ENCODE measurements at places on chromosomes 3 and 15.

- DNase-seq, result no peak
These were observed 405.3 kb upstream of the SUCLG2 start for GRCh38 chr3:68059628-68060152.

DNA sequence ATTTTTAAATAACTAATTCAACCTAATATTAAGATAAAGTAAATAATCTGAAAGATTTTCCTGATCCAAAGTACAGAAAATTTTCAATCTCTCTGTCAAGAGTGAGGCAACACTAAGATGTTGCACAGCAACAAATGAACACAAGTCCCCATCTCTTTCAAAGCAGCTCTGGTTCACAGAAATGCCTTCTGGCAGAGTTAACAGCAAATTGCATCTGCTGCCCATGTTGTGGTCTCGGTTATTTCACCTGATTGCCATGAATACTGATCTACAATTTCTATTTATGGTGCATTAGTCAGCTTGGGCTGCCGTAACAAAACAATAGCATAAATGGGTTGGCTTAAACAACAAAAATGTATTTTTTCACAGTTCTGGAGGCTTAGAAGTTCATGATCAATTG lies 167.3 kb downstream of the BCHE start:
- DNase-seq, result no peak

- no peak for DNase-seq
These were observed 584.4 kb downstream of the GRM7 start for GRCh38 chr3:7445331-7445730.

DNA sequence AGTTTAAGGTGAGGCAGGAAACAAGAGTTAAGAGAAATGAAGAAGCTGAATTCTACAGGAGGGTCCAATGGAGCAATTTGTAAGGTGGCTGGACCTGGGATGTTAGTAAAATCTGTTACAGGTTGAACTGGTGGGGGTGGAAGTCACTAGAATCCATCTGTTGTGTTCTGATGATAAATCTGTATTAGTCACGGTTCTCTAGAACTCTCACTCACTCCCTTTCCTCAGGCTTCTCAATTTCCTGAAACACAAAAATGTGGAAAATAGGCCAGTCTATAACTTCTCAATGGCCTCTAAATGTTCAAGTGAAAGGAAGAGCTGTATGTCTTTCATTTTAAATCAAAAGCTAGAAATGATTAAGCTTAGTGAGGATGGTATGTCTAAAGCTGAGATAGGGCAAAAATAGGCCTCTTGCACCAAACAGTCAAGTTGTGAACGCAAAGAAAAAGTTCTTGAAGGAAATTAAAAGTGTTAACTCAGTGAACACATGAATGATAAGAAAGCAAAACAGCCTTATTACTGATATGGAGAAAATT lies 180.2 kb upstream of the CBLB start:
- no peak for DNase-seq

GRCh38 chr3:118973050-118973449 lies 61.6 kb downstream of the IGSF11 start:
- DNase-seq, result no peak

DNA sequence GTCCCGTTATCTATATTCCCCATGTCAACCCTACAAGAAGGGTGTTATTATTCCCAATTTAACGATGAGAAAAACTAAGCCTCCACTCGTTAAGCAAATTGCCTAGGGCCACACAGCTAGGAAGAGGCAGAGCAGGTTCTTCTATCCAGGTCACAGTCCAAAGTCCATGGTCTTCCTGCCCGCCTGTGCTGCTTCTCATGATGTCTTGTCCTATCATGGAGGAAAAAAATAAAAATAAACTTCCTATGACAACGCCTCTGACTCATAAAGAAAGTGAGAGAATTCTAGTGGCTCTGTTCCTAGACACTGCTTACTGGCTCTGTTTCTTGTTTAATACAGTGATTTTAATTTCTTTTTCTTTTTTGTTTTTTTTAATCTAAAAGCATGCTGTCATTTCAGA lies 9.7 kb downstream of the COL8A1 start:
- DNase-seq, result no peak

- no peak for DNase-seq
These were observed 1.9 kb upstream of the TNFSF10 start for GRCh38 chr3:172525116-172525613.

Data from left forelimb (tissue), 1 donor.